ENCODE measurements at places on chromosomes 4 and X.

- no peak for DNase-seq
Measured at GRCh38 chr4:141099326-141099725, 33.9 kb downstream of the RNF150 start.

- DNase-seq, result no peak
Measured at GRCh38 chr4:41209901-41210300, 4.4 kb downstream of the APBB2 start.

DNA sequence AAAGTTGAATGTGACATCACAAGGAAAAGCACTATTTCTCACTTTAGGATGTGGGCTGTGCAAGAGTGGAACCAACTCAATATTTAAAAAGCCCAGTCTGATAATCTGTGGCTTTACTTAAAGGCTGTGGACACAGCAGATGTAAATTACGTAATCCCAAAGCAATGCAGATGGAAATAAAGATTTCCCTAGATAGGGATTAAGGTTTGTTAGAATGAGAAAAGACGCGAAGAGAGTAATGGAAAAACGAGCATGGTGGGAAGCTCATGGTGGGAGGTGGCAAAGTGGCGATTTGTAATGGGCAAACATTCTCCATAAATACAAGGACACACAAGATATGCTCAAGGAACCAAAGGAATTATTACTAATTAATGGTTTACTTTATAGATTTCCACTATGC lies 985.5 kb downstream of the FSTL5 start:
- DNase-seq, result no peak

DNA sequence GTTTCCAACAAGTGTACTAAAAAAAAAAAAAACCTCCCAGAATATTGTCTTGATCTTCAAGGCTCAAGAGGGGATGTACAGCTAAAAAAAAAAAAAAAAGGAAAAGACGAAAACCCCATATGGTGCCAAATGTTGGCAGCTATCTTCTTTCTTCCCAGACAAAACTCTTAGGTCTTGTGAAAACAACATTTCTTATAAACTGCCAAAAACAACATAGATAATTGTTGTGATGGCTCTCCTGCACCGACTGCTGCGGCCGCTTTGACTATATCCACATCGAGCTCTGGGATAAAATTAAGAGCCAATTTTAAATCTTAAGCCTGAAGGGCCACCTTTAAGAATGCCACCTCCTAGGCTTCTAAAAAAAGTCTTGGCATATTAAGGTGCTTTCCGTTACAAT lies 23.5 kb downstream of the PDGFC start:
- no peak for DNase-seq

DNA sequence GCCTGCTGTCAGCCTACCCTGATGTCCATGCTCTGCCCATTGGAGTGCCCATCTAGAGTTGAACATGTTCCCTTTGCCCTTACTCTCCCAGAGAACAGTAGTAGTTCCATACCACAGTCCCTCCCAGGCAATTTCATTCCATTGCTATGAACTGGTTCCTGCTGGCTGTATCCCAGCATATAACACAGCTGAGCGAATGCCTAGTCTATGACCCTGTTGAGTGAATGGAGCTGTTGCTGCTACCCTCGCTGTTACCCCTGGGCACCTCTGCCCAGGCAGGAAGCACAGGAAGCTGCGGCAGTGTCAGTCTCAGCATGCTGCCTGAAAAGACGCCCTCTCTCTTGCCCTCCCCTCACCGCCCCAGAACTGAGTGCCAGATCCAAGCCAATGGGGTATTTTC lies 73.3 kb downstream of the SOX3 start:
- DNase-seq, result no peak

DNA sequence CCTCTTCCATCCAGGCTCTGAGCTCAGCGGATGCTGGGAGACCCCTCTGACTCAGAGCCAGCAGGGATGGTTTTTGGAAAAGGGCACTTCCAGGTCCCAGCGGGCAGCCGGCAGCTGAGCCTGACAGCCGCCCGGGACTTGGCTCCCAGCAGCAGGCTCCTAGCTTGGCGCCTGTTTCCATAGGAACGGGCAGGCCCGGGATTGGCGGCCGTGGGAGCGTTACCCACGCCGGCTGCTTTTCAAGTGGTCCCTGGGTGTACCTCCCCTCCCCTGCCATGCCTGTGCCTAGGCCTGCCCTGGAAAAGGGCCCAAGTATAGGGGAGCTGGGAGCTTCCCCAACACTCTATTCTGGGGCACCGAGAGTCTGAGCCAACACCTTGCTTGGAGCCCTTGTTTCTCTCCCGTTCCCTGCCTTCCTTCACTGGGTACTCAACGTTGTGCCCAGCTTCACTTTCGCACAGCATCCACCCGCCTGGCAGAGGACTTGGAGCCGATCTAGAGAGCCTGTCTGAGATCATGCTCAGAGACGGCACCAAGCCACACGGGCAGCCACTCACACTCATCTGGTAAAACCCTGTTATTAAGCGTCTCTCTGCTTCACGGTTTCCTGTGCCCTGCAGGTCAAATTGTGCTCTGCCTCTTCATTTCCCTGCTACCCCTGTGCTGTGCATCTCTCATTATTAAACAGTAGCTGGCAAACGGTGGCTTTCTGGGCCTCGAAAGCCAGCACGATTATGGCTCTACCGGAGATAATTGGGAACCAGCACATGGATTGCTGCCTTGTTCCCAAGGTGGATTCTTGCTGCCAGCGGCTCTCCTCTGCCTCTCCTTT lies 521.5 kb downstream of the BCOR start:
- no peak for DNase-seq
